RCC 7860 (cell line): ENCODE measurements at places on chromosomes 4 and X.

DNA sequence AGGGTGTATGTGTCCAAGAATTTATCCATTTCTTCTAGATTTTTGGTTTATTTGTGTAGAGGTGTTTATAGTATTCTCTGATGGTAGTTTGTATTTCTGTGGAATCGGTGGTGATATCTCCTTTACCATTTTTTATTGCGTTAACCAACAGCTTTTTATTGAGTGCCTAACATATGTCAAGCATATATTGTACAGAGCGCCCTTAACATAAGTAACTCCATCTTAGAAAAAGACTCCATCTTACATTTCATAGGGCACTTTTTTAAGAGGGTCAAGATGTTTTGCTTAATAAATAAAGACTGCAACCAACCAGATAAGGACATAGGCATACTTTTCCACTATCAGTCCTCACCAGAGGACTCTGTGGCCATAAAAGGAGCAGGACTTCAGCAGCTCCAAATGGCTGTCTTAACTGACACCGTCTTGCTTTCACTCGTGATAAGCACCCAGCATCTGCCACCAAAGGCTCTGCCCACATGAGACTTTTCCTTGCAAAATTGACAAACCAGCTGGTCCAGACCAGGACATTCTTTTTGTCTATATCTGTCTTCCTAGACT, 75.0 kb downstream of the HS6ST2 start:
- no peak for DNase-seq

- DNase-seq, result no peak
These were observed 31.6 kb upstream of the ARHGEF6 start for GRCh38 chrX:136812286-136812685.

GRCh38 chrX:37871626-37872302, 24.4 kb upstream of the DYNLT3 start:
- DNase-seq, result peak; percentile 76

DNA sequence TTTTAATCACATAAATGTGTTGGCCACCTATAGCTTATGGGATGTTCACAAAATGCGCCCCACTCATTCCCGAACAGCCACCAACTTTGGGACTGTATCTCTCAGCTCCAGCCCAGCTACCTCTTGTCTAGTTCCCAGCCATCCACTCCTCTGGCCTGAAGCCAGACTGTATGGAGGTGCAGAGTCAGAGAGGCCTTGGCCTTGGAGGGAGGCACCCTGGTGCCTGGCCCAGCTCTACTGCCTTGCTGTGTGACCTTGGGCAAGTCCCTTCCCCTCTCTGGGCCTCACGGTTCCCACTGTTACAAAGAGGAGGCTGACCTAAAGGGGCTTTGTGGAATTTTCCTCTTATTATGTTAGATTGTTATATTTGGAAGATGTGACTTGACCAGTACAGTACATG, 13.9 kb downstream of the MAMLD1 start:
- no peak for DNase-seq

- no peak for DNase-seq
These were observed 59.6 kb downstream of the GPRIN3 start for GRCh38 chr4:89247951-89248350.

GRCh38 chrX:21996872-21997455, 35.2 kb upstream of the PHEX start:
- DNase-seq, result no peak

GRCh38 chr4:98305576-98305975, 44.4 kb downstream of the RAP1GDS1 start:
- no peak for DNase-seq

DNA sequence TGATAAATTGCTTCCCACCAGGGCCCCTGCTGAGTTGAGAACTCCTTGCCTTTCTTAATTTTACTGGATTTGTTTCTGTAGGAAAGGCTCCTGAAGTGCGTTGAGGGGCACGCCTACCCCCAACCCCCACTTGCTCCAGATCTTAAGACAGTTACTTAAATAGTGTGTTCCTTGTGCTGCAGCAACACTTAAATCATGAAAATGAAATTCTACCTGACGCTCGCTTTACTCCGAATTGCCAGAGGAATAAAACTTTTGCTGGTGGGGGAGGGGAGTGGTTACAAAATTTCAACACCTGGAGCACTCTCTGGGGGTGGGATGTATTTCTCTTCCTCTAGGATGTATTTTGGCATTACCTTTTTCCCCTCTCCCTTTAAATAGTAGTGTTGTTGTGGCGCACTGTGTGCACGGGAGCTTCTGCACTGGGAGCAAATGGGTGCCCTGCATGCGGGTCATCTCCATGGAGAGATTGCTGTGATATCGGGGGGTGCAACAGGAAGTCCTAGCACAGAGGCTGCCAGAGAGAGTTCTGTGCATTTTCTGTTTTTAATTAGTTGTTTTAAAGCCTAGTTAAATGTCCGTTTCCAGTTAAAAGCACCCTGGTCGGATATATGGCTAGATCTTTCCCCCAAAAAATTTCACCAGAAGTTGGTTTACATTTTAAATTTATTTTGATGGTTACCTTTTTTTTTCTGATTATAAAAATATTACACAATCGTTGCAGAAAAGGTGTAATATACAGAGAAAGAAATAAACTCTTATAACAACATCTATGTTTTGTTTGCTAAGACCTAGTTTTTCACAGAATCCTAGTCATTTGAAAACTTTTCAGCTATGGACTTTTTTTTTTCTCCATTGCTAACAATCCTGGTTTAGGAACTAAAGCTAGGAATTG, 207.7 kb downstream of the SOWAHB start:
- DNase-seq, result no peak

DNA sequence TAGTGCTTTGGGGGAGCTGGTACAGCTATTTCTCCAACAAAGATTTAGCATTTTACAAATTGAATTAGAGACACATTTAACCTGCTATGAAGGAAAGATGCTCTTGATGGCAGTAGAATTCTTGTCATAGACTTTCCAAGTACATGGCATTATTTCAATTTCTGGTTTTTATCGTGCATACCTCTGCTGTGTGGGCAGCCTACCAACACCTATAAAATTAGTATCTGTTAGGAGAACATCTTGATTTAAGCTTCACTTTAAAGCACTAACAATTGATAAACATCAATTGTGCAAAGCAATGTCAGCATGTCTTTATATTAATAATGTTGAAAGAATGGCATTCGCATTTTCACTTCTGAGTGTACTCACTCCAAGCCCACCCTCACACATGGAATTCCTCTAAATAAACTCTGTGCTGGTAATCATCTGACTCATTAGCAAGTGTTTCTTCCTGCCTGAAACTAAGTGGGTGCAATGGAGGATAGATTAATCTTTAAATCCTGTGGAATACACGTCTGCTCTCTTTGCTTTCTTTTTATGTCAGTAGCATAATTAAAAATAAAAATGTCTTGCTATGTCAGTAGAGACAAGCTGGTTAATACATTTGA, 279.8 kb upstream of the MAGEB18 start:
- no peak for DNase-seq

GRCh38 chr4:128832243-128832625, 22.7 kb downstream of the JADE1 start:
- no peak for DNase-seq

GRCh38 chr4:144300616-144301015, 160.1 kb upstream of the GYPA start:
- no peak for DNase-seq

GRCh38 chr4:95360906-95361695, 187.7 kb downstream of the UNC5C start:
- no peak for DNase-seq

DNA sequence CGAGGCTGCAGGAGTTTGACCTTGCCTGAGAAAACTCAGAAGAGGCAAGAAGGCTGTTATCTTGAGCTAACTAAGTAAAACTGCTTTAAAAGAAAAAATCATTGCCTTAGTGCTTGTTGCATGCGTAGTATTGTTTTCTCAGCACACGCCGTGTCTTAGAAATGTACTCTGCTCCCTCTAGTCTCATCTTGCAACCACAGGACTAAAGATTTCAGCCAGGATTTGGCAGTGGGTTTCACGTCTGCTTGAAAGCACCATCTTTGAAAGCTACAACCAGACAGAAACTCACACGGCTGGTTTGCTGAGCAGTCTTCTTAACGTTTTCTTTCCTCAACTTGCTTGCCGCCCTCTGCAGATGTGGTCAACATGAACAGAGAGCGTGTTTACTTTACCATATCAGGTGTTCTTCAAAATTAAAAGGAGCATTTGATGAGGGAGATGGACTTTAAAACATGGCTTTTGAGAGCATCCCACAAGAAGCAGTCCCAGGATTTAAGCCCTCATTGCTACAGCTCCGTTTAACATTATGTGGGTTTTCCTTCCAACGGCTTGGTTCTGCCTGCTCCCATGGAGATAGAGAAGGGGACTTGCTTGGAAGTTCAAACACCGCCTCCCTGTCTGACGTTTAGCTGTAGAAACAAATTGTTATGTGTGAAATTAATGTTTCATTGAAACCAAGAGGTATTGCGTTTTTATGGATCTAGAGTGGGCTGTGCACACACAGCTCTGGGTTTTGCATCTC, 3.4 kb downstream of the SORCS2 start:
- no peak for DNase-seq

DNA sequence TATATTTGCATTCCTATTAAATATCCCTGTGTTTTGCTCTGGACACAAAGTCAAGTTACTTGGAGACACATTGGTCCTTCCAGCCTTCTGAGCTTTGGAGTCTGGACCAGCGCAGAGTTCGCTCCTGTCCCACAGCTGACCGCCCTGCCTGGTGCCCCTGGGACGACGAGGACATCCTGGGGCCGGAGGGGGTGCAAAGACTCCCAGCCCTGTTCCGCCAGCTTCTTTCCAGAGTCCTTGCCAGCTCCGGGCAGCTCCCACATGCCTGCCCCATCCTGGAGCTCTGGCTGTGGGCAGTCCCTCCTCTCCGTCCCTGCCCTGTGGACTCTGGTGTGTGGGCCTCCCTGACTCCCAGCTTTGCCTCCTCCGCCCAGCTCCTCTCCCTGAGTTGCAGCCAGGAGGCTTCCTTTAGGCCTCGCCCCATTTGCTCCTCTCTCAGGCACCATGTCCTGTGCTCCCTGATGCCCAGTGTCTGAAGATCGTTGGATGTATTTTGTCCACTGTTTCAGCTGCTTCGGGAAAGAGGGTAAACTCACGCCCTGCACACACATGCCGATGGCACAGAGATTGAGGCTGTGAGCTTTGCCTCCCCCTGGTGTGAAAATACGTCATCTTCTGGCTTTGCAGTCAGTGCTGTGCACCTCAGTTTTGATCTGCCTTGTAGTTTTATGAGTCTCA, 4.9 kb upstream of the PCGF3 start:
- no peak for DNase-seq

GRCh38 chrX:120020305-120020704, 57.2 kb downstream of the RHOXF2B start:
- DNase-seq, result no peak

- no peak for DNase-seq
These were observed 11.7 kb downstream of the MAGED2 start for GRCh38 chrX:54819201-54819600.

- DNase-seq, result no peak
These were observed 1.8 kb downstream of the UBQLN2 start for GRCh38 chrX:56564921-56565840.

- no peak for DNase-seq
These were observed 45.9 kb downstream of the ZFYVE28 start for GRCh38 chr4:2372488-2373030.

DNA sequence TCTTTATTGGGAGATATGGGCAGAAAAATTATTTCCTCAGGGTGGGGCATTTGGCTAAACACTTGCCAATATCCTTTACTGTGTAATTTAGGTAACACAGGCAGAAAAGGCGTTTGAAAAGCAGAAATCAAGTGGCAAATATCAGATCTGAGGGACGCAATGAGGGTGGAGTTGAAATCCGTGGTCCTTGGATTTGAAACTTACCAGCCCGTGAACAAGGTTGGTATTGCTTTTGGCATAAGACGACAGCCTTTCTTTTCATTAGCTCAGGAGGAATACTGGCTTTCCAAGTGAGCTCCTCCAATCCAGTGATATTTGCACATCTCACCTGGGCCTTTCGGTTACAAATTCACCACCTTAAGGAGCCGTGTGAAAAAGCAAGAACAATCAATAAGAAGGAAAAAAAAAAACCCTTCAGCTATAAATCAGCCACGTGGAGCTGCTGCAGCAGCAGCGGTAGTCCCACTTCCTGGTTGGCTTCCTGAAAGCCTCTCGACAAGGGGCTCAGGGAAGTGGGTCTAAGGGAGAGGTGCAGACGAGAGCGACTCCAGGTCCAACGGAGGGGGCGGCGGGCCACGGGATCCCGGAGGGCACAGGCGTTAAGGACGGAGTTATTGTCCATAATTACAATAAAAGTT, 734 bp upstream of the GALNT7 start:
- DNase-seq, result peak; percentile 52

GRCh38 chr4:123833171-123833643, 436.6 kb downstream of the SPRY1 start:
- no peak for DNase-seq

- peak; percentile 79 for DNase-seq
These were observed 14.5 kb downstream of the CDS1 start for GRCh38 chr4:84597450-84597849.

DNA sequence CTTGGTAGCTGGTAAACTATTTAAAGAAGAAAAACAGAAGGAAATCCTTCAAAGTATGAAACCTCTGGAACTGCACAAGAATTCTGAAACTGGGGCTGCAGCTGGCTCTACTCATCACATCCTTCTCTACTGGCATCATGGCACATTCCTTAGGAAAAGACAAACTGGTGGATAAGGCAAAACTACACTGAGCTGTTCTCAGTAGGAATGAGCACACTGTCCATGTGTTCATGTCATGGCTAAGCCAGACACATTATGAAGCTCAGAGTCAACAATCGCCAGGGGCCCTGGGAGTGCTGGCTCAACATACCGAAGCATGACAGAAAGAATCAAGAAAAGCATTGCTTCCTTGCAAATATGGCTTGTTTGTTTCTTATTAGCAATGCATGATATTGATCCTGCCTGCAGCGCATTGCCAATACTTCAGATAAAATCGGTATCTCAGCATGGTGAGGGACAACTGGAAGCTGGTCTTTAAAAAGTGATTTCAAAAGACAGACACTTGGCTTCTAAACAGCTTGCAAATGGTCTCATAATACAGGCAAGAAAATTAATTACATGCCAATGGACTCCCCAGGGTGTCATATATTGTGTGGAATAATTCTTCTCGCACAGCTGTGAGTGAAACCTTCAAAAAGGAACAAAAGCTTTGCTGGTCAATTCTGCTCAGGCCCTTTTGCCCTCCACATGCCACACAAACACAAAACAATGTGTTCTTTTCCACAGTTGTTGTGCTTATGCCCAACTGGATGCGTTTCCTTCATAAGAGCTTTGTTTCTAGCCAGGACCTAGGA, 300.2 kb upstream of the VCX start:
- DNase-seq, result no peak
